ENCODE measurements at places on chromosomes 3 and 15. TPM values are rescaled to one million over a fixed set of nuclear protein-coding genes. Genes with fewer than 3 reads are reported as not detected.

Gene CACNA1D
- 17.7 TPM for polyA plus RNA-seq

Gene CFAP100
- 1.7 TPM for polyA plus RNA-seq

Gene MYZAP
- 6.8 TPM for polyA plus RNA-seq

Gene TGM5
- not detected for polyA plus RNA-seq

Measured in renal pelvis (tissue), 12 donors.